Memory B cell (primary cell): ENCODE measurements at places on chromosomes 11 and 22.
A peak's percentile ranks its signal among the peaks of the same experiment; 100 is the strongest.

DNA sequence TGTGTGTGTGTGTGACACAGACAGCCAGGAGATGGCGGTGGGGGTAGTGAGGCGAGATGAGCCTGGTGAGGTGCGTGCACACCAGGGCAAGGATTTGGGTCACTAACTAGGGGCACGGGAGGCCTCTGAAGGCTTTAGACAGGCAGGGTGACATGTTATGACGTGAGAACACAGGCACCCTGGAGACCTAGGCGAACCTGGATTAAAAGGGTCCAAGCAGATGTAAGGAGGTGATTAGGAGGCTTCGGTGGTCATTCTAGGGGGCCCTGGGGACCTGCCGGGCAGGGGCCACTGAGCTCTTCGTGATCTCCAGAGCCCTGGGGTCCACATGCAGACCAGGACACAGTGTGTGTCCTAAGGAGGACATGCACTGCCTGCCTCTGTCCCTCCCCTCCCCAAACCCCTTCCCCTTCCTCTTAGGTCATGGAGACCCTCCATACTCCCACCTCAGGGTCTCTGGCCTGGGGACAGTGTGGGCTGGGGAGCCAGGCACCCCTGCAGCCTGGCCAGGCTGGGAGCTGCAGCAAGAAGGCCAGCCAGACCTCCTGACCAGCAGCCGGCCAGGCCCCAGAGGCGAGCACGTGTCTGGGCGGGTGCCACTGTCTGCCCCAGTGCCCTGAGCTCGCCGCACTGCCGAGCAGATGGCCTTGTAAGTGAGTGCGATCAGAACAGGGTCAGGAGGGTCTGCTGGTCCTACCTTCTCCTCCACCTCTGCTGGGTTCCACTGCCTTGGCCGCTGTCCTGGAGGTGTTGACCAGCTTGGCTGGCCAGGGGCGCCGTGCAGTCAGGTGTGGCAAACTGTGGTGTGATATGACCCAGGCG, 32.1 kb downstream of the IFT27 start:
- DNase-seq: no peak

GRCh38 chr11:122804161-122804560, 34.1 kb upstream of the CRTAM start:
- no peak for DNase-seq

GRCh38 chr11:3802011-3802790, 4.8 kb upstream of the NUP98 start:
- DNase-seq: no peak

- no peak for DNase-seq
Observed at GRCh38 chr11:26093206-26093605, 238.7 kb upstream of the ANO3 start.

DNA sequence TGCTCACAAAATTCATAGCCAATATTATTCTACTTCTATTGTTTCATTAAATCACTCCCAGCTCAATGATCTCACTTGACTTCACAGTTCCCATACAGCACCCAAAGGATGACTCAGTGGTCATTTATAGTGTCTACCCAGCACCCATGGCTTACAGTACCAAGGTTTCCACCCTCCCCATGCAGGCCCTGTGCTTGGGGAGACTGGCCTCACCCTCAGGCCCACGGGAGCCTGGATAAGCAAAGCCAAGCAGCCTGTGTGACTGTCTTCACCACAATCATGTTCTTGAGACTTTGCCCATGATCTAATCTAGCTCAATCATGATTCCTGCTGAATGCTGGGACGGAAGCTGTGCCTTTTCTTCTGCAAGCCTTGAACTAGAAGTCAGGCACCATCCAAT, 97.6 kb downstream of the SLC36A4 start:
- DNase-seq: no peak

DNA sequence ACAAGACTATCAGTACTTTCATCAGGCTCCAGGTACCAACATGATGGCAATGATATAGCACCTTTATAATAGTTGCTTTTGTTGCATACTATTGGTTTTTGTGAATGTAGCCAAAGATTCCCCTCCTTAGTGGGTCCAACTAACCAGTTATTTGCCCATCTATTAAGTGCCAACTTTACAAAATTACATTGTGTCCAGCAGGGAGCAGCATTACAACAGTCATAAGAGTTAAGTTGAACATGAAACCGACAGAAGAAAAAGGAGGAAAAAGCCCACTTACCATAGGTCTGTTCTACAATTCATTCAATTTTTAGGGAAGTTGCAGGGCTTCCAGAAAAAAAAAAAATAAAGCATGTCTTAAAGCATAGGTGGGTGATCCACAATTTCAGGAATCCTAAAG, 21.6 kb downstream of the IMMP1L start:
- DNase-seq: no peak

- DNase-seq: peak; percentile 71
Observed at GRCh38 chr22:46803031-46803880, 40.8 kb downstream of the TBC1D22A start.

- DNase-seq: no peak
Observed at GRCh38 chr22:26430600-26430999, 1.5 kb downstream of the ASPHD2 start.

GRCh38 chr11:129210831-129211181, 18.7 kb upstream of the ARHGAP32 start:
- DNase-seq: no peak

DNA sequence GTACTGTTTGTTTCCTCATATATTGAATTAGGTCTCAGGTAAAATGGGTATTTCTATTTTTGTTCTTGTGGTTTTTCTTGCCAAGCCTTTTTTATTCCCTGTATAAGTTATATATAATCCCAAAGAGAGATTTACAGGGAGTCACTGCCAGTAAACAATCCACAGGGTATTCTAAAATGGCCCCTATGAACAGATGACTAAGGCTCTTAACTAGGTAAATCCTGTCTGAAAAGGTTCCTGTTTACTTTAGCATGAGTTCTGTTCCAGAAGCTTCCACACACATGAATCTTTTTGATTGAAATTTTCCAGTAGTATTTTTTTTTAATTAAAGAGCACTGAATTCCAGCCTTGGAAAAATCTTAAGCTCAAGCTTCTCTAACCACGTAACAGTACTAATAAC, 552.8 kb upstream of the CCDC179 start:
- DNase-seq: no peak

- DNase-seq: no peak
Observed at GRCh38 chr11:465896-466530, 15.9 kb downstream of the PTDSS2 start.

DNA sequence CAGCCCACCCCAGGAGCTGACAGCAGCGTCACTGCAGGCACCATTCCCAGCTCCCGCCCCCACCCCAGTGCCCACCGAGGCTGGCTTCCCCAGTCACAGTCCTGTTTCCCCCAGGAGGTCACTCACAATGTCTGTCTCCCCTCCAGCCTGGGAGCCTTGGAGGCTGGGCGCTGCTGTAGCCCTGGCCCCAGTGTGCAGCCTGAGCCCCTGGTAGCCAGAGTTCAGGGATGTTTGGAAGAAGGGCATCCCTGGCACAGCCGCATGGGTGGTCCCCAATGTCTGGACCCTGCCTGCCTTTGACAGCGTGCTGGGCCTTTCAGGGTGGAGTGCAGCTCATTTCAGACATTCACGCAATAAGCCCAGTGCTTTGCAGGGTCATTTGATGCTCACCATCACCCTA, 4.3 kb downstream of the CAPN5 start:
- no peak for DNase-seq

GRCh38 chr11:10908215-10908951, 50.5 kb upstream of the ZBED5 start:
- DNase-seq: no peak

DNA sequence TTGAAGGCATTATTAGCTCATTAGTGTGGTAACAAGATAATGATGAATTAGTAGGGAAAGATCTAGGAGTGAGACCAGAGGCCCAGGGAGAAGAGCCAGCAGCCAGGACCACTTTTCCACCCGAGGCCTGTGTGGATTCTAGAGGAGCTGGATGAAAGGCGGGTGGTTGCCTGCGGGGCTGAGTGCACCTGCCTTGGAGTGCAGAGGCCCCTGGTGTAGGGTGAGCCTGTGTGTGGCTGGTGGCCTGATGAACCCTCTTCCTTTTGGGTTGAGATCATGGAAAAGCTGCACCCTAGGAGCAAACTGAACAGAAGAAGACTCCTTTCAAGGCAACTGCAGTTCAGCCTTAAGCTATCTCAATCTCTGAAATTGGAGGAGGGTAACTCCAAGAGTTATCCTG, 5.9 kb upstream of the TP53AIP1 start:
- no peak for DNase-seq

- DNase-seq: no peak
Observed at GRCh38 chr11:630871-631270, 3.9 kb upstream of the SCT start.

GRCh38 chr11:18789942-18790341, 1.7 kb downstream of the PTPN5 start:
- DNase-seq: no peak

- no peak for DNase-seq
Observed at GRCh38 chr11:93131709-93132108, 66.1 kb downstream of the SLC36A4 start.

GRCh38 chr22:32951807-32952153, 106.4 kb downstream of the SYN3 start:
- no peak for DNase-seq

DNA sequence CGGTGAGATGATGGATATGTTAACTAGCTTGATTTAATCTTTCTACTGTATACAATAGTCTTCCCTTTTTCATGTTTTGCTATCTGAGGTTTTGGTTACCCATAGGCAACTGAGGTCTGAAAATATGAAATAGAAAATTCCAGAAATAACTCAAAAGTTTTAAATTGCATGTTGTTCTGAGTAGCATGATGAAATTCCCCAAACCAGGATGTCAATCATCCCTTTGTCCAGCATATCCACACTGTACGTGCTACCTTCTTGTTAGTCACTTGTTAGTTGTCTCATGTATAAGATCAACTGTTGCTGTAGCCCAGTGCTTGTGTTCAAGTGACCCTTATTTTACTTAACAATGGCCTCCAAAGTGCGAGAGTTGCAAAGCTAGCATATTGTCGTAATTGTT, 21.2 kb upstream of the OR10W1 start:
- DNase-seq: no peak

DNA sequence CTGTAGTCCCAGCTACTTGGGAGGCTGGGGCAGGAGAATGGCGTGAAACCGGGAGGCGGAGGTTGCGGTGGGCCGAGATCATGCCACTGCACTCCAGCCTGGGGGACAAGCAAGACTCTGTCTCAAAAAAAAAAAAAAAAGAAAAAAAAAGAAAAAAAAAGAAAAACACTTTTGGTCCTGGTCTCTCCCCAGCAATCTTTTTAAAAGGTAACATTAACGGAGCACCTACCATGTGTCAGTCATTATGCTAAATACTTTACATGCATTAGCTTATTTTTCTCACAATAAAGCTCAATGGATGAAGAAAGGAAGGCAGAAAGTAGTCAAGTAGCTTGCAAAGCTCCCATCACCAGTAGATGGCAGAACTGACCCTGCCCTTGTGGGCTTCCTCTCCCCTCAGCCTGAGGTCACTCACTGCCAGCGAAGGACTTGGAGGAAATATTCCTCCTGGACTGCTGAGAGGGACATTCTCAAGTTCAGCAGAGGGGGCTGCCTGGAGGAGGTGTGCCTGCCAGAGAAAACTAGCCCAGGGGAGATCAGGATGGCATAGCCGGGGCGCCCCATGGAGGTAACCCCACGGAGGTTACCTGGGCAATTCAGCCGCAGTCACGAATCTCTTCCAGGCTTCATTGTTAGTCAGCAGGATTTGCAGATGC, 15.5 kb downstream of the APOL3 start:
- DNase-seq: no peak

- no peak for DNase-seq
Observed at GRCh38 chr11:3052109-3052479, 5.1 kb downstream of the CARS1 start.

- DNase-seq: no peak
Observed at GRCh38 chr22:27748751-27749191, 52.8 kb downstream of the MN1 start.

- DNase-seq: no peak
Observed at GRCh38 chr11:134632347-134633119, 220.5 kb upstream of the B3GAT1 start.

DNA sequence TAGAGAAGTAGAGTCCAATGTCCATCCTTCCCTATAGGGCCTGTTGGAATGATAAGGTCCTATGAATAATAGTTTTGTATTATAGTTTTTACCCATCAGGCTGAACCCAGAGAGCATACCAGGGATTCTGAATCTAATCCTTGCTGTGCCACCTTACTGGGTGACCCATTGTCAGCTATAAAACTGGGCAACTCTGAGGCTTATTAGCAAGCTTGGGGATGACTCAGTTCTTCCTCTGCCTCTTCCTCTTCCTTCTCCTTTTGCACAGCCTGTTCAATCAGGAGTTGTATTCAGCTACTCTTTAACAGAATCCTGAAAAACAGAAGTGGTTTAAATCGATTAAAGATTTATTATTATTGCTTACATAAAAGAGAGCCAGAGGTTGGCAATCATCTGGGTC, 8.9 kb downstream of the HEPHL1 start:
- no peak for DNase-seq

DNA sequence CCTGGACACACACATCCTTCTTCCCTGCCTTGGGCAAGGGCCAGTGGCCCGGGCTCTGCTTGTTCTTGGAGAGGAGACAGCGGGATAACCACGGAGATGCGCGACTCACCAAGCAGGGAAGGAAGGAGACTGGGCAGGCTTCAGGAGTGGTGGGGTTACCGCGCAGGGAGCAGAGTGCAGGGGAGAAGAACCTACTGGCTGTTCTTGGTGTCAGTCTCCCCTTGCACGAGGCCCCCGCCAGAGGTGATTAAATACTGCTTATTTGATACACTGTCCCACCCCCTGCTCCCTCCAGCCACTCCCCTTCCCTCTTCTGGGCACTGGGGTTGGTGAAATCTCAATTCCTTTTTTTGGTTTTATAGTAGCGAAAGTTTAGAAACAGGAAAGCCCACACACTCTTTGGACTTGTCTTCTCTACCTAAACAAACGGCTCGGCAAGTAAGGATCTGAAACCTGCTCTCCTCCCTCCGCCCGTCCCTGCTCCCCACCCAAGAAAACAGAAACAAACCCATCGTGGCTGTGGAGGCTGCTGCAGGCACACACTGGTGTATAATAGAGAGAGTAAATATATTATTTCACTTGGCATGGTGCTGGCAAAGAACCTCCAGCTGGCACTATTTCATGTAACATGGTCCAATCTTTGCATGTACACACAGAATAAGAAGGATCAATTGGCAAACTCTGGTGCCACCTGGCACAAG, 10.8 kb downstream of the LARGE2 start:
- DNase-seq: no peak

- DNase-seq: peak; percentile 94
Observed at GRCh38 chr11:1572197-1573076, at the start of gene DUSP8. Gene DUSP8, minus strand, starts transcription at chr11:1572271. Its CDS starts 6,445 bp downstream, at chr11:1565826.
